NCI-H1694 (cell line): ENCODE measurements at places on chromosomes 3 and 15.
A peak's percentile ranks its signal among the peaks of the same experiment; 100 is the strongest.

- DNase-seq = no peak
These were observed 74.0 kb upstream of the CTNNB1 start for GRCh38 chr3:41125258-41125657.

GRCh38 chr15:40762919-40763800 is 708 bp upstream of the GCHFR start:
- no peak for DNase-seq

DNA sequence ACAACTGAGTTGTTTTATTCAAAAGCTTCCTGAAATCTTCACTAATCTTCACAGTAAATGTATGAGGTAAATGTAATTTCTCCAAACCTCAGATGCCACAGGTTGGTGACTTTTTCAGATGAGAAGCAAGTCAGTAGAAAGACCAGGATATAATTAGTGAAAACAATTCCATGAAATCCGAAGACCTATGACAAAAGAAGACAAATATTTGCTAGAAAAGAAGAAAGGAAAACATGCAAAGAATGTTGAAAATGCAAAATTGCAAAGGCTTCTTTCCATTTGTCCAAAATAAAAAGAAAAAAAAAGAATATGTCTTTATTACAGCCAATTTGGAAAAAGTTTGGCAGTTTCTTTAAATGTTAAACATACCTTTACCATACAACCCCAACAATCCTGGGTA is 88.3 kb upstream of the MYRIP start:
- no peak for DNase-seq

GRCh38 chr3:115638991-115639390 is 15.7 kb downstream of the GAP43 start:
- no peak for DNase-seq

GRCh38 chr3:150091626-150092025 is 120.9 kb upstream of the PFN2 start:
- DNase-seq = peak; percentile 77

GRCh38 chr3:169564883-169565282 is 98.6 kb downstream of the MECOM start:
- DNase-seq = no peak

DNA sequence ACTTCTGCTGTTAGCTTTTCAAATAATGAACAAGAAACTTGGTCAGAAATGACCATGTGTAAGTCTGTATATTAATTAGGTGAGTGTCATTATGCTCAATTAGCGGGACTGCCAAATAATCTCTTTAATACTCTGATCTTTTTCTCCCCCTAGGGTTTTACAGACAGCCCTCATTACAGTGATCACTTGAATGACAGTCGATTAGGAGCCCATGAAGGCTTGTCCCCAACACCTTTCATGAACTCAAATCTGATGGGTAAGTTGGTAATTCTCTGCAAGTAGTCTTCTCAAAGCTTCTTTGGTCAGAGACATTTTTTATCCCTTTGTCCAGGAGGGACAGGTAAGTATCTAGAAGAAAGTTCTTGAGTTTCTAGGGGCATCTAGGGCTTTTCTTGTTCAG is 173.2 kb downstream of the TCF12 start:
- no peak for DNase-seq

DNA sequence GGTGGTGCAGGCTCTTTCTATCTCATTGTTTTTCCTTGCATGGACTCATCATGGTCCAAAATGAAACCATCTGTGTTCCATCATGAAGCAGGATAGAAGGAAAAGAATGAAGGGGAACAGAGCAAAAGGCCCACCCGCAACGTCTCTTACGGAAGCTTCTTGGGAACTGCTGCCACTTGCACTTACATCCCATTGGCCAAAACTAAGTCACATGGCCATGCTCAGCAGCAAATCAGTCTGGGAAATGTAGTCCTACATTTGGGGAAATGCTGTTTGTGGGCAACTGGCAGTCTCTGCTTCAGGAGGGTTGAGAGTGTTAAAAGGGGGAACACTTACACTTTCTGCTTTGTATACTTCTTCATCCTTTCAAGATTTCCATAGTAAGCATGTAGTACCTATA is 191.6 kb downstream of the SV2B start:
- DNase-seq = no peak

DNA sequence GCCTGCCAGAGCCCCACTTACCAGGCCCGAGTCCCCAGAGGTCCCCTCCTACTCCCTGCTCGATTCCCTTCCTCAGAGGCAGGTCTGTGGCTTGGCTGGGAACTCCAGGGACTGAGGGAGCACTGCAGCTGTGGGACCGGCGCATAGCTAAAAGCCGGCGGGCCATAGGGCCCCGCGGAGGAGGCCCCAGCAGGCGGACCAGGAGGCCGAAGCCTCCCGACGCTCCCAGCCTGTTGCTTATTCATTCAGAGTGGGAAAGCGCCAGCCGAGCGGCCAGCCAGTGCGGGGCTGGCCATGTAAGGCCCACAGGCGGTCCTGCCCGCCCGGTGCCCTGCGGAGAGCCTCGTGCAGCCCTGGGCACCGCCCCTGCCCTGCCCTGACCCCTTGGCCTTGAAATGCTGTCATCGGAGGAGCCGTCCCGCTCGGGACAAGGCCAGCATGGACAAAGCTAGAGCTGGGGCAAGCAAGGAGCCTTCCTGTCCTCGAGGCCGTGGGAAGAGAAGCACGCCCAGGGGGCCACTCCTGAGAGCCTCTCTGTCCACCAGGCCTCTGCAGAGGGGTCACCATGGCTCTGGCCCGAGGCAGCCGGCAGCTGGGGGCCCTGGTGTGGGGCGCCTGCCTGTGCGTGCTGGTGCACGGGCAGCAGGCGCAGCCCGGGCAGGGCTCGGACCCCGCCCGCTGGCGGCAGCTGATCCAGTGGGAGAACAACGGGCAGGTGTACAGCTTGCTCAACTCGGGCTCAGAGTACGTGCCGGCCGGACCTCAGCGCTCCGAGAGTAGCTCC is at the start of gene LOXL1:
Gene LOXL1, plus strand, starts transcription at position 244 of the 784 bp plus-strand sequence. Its CDS starts 322 bp downstream, at position 566.
- DNase-seq = peak; percentile 23

- no peak for DNase-seq
These were observed 515.1 kb downstream of the GABRG3 start for GRCh38 chr15:27486051-27486450.
